ENCODE measurements at places on chromosomes 12 and 14.
A peak's percentile ranks its signal among the peaks of the same experiment; 100 is the strongest.

DNA sequence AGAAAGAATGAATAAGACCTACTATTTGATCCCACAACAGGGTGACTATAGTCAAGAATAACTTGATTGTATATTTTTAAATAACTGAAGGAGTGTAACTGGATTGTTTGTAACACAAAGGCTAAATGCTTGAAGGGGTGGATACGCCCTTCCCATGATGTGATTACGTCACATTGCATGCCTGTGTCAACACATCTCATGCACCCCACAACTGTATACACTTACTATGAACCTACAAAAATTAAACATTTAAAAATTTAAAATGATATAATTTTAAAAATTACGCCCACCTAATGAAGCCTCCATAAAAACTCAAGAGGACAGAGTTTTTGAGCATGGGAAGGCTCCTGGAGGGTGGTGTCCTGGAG, 94.5 kb downstream of the SCARB1 start:
- no peak for DNase-seq

DNA sequence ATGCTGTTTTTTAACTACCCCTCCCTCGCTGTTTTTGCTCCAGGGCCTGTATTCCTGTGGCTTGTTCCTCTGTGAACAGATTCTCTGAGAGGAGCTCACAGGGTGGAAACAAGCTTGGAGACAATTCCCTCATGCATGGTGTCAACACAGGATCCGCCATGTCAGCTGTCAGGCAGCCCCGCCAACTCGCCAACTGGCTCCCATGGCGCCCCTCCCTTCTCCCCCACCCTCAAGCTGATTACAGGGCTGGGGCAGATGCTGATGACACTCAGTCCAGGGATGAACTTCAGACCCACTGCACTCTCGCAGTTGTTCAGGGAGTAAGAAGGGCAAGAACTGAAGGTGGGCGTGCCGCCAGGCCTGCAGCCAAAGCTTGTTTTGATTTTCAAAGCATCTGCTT, 229.9 kb downstream of the NTF3 start:
- DNase-seq, result no peak

DNA sequence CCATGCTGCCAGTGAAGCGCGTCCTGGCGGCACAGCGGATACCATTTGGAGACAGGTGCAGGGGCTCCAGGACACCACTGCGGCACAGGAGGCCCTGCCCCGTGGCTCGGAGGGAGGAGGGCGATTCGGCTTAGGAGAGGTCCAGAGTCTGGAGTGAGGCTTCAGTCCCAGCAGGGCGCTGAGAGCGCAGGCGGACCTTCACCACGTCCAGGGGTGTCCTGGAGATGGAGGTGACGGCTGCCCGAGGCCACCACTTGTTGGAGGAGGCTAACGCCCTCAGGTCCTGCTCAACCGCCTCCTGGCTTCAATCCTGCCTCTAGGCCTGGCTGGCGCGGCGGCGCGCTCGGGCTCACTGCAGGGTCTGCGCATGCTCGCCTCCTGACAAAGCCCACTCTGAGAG, 45.7 kb downstream of the EIF2S3B start:
- no peak for DNase-seq

DNA sequence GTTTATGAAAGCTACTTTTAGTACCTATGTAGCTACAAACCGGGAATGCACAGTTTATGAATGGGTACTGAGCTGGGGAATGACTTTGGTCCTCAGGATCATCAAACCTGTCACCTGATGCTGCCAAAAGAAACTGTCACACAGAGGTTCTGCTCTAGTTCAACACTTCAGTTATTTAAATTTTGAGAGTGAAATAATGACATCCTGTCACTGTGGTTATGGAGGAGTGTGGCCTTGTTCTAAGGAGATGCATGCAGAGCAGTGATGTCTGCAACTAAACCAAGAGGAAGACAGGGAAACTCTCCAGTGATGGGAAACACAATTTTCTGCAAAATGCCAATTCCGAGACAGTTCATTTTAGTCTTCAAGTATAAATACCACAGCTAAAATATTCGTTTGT, 4.8 kb upstream of the AEBP2 start:
- DNase-seq, result no peak

DNA sequence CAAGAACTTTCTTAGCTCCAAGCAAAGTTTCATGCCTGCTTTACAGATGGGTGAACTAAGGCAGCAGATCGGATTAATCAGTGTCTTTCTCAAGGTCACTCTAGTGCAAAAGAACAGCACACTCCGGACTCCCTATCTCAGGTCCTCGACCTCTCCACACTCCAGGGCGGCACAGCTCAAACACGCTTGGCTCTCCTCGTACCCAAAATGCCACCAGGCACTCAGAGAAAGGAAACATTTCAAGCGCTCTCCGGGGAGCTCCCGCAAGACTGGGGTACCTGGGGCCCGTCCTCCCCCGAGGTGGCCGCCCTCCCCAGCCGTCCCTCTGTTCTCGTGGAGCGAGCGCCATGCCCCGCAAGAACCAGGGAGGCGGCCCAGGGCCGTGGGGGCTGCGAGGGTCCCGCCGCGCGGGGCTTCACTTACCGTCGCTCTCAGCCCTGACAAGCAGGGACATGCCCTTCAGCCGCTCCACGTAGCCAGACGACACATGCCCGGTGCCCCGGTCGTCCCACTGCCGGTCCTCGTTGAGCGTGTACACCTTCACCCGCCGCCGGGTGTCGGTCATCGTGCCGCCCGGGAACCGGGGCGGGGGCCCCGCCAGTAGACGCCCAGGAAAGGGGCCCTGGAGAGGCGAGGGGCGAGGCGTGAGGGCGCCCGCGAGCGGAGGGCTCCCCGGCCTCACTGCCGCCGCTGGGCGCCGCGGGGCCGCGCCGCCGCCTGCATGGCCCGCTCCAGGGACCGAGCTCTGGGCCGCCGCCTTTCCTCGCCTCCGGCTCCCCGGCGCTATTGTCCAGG, 830 bp downstream of the PPP4R3A start:
- DNase-seq, result peak; percentile 60

DNA sequence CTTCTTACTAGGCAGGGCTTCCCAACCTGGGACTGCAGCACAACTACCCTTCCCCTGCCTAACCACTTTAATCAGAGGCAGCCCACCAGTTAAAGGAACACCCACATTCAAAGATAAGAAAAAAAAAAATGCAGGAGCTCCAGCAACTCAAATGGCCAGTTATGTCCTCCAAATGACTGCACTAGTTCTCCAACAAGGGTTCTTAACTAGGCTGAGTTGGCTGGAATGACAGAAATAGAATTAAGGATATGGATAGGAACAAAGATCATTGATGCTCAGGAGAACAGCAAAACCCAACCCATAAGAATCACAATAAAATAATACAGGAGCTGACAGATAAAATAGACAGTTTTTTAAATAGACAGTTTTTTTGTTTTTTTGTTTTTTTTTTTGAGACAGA, 154.2 kb downstream of the PLCZ1 start:
- no peak for DNase-seq

GRCh38 chr12:28248555-28249145, 58.4 kb downstream of the CCDC91 start:
- DNase-seq, result no peak

GRCh38 chr12:12777092-12777491, 8.4 kb upstream of the APOLD1 start:
- no peak for DNase-seq

DNA sequence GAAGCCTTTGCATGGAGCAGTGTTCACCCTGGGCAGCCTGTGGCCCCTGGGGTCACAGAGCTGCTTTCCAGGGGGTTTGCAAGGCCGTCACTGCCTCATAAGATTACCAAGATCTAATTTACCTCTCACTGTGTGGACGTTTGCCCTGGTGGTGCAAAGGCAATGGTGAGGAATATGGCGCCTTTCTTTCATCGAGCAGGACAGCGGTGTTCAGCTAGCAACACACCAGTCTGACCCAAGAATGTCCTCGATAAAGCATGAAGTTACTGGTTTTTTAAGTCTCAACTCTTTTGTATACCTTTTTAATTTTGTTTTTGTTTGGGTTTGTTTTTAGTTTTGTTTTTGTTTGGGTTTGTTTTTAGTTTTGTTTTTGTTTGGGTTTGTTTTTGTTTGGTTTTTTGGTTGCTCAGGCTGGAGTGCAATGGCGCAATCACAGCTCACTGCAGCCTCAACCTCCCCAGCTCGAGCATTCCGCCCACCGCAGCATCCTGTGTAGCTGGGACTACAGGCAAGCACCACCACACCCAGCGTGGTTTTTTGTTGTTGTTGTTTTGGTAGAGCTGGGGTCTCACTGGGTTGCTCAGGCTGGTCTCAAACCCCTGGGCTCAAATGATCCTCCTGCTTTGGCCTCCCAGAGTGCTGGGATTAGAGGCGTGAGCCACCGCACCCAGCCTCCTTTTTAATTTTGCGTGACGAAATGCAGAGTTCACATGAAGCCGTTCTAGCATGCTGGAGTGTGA, 57.9 kb downstream of the PPP2R5C start:
- no peak for DNase-seq

Measured in ecto neural progenitor cell (in vitro differentiated cells).